ENCODE measurements at places on chromosomes 5 and 9. TPM values are rescaled to one million over a fixed set of nuclear protein-coding genes. Genes with fewer than 3 reads are reported as not detected.

The MAMDC2 gene
- total RNA-seq = 2.6 TPM

The RGP1 gene
- 14.9 TPM for total RNA-seq

The GABRA6 gene
- not detected for total RNA-seq

The NR4A3 gene
- total RNA-seq = 1.3 TPM

The LCN15 gene
- not detected for total RNA-seq

The ANKRD18B gene
- under 0.01 TPM for total RNA-seq

The BAAT gene
- total RNA-seq = 0.13 TPM
